Epithelial cell of proximal tubule (primary cell): ENCODE measurements at places on chromosomes 2 and 18. TPM values are rescaled to one million over a fixed set of nuclear protein-coding genes. Genes with fewer than 3 reads are reported as not detected.

DCDC2C gene
- not detected in 2 replicates for total RNA-seq

CRYGD gene
- not detected in 2 replicates for total RNA-seq

GCG gene
- not detected in 2 replicates for total RNA-seq

REG1B gene
- not detected in 2 replicates for total RNA-seq

ARHGAP28 gene
- total RNA-seq: 2.2 and 2.3 TPM in 2 replicates

CYS1 gene
- total RNA-seq: 5.9 and 20.8 TPM in 2 replicates

RBM43 gene
- total RNA-seq: 0.87 and 0.98 TPM in 2 replicates

SH2D6 gene
- total RNA-seq: not detected in 2 replicates

PTPN4 gene
- 6.4 and 9.6 TPM in 2 replicates for total RNA-seq

POLE4 gene
- total RNA-seq: 33.9 and 50.2 TPM in 2 replicates

VIT gene
- total RNA-seq: not detected in 2 replicates

ABCG8 gene
- not detected in 2 replicates for total RNA-seq

ALPP gene
- not detected in 2 replicates for total RNA-seq

CLEC4F gene
- total RNA-seq: not detected in 2 replicates

KATNAL2 gene
- total RNA-seq: 0.06 and 0.22 TPM in 2 replicates

ANKZF1 gene
- 20.3 and 50.3 TPM in 2 replicates for total RNA-seq

GRCh38 chr2:73838889-73839534 is 10.3 kb downstream of the STAMBP start:
- no peak for DNase-seq

GRCh38 chr2:63186331-63186730 is 135.7 kb downstream of the OTX1 start:
- no peak for DNase-seq

- DNase-seq: no peak
These were observed 27.2 kb upstream of the EML4 start for GRCh38 chr2:42141687-42142546.

GRCh38 chr2:42523341-42523740 is 29.6 kb upstream of the KCNG3 start:
- no peak for DNase-seq

- no peak for DNase-seq
These were observed 73.1 kb downstream of the EIF2AK3 start for GRCh38 chr2:88554189-88554588.

GRCh38 chr2:36455788-36456187 is 100.2 kb downstream of the CRIM1 start:
- no peak for DNase-seq

DNA sequence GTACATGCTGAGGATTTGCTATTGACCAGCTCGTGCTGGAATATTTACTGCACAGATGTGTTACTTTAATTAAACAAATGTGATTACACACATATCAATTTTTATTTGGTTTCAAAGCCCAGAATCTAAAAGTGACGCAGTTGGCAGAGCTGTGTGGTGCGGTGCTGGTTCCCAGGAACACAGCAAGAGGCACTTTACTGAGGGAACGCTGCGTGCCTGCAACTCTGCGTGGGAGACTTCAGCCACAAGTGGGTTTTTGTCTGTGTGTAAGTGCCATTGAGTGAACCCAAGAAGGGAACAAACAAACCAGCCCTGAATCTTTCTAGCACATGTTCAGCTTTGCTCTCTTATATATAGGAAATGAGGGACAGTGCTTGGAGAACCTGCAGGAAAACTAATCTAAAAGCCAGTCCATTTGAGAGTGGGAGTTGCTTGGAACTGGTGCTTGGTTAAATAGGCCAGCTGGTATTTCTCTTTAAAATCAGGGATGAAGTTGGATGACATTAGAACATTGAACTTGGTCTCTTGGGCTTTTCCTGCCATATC is 196.6 kb upstream of the CELF4 start:
- no peak for DNase-seq

GRCh38 chr2:230267059-230267458 is 41.5 kb downstream of the SP140 start:
- no peak for DNase-seq

DNA sequence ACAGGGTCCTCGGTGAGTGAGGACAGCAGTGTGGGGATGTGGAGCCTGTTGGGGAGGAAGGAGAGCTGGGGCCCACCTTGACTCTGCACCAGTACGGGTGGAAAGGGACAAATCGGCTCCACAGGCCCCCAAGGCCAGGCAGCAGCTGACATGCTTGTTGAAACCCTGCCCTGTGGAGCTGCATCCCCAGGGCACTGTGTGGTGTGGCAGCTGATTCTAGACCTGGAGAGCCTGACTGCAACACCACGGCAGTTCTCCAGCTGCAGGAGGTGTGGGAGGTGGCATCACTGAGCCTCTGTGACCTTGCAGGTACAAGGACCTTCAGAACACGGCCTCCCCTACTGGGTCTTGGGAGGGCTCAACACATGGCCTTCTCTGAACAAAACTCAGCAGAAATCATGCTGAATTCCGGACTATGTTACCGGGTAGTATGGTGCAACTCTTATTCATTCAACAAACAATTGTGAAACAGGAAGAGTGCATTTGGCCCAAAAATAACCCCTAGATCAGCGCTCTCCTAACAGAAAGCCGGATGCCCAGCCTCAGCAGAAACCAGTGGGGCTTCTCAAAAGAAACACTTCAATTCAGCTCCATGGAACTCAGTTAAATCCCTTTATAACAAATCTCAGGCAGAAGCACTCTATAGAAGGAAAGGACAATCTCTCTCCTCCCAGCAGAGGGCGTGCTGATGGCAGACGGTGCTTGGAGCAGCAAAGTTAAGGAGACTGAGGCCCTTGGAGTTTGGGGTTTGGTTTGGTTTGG is 104.4 kb upstream of the SALL3 start:
- DNase-seq: no peak

DNA sequence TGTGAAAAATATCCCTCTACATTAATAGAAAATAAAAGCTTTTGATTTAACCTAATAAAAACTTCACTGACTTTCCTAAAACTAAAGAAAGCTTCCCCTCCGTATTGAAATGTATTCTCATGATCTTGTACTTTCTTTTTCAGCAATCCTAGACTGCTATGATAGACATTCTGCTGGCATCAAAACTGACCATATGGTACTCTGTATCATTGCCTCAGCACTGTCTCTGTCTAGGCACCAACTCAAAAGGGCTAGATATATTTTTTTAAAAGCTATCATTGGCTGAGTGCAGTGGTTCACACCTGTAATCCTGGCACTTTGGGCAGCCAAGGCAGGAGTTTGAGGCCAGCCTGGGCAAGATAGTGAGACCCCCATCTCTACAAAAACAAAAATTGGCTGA is 32.9 kb downstream of the CDKL4 start:
- no peak for DNase-seq

DNA sequence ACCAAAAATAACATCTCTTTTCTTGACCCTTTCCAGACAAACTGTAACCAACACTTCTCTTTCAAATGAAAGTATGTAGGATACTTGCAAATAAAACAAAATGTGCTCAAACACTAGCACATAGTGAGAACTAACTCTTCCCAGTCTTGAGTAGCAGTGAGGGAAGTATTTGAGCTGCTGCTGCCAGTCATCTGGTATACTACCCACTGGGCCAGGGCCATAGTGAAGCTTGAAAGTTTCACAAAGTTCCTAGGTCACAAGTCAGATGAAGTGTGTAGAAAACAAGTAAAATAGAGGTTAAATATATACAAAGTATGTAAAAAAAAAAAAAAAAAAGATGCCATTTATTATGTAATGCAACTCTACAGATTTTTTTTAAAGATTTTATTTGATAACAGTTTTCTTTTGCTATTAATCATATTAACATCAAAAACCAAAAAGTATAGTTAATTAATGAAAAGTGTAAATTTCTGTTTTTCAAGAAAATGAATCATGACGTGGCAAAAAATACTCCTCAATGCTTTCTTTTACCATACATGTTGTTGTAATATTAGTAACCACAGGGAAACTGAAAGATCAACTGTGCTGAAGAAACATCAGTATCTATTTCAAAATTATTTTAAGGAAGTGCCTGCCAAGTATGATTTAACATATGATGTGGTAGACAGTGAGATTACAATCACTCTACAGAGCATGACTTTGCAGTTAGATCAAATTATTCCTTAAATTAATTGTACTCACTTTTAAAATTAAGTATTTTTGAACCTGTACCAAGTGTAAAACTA is 21.6 kb upstream of the TRIB2 start:
- DNase-seq: no peak

DNA sequence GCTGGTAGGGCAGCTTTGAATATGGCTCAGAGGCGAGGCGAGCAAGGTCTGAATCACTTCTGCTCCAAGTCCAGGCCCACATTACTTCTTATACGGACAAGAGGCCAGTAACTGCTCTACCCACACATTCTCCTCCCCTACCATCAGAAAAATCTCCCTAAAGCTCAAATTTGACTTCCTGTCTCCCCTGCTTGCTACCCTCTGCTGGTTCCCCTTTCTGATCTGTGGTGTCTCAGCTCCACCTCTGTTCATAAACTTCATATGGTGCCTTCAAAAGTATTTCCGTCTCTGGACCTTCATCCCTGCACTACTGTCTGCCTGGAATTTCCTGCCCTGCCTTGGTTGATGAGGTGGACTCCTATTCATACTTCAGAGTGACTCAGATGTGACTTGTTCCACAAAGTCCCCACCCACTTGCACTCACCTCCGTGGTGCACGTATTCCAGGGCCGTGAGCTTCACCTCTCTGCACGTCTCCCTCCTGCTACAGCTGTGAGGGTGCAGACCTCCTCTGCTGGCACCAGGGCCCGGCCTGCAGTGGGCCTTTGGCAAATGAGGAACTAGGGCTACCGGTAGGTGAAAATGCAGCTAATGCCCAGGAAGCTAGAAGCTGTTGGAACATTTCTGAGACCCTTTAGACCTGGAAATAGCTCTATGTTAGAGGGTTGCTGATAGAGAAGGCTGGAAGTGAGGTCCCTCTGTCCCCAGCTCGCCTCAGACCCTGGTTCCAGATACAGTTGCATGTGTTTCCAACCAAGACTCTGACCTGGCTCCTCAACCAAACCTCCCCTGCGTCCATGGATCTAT is 24.6 kb upstream of the KCMF1 start:
- peak; percentile 87 for DNase-seq

GRCh38 chr2:75589391-75590105 is 28.8 kb upstream of the EVA1A start:
- DNase-seq: no peak

- no peak for DNase-seq
These were observed 1.8 kb downstream of the SCN9A start for GRCh38 chr2:166373951-166374350.

DNA sequence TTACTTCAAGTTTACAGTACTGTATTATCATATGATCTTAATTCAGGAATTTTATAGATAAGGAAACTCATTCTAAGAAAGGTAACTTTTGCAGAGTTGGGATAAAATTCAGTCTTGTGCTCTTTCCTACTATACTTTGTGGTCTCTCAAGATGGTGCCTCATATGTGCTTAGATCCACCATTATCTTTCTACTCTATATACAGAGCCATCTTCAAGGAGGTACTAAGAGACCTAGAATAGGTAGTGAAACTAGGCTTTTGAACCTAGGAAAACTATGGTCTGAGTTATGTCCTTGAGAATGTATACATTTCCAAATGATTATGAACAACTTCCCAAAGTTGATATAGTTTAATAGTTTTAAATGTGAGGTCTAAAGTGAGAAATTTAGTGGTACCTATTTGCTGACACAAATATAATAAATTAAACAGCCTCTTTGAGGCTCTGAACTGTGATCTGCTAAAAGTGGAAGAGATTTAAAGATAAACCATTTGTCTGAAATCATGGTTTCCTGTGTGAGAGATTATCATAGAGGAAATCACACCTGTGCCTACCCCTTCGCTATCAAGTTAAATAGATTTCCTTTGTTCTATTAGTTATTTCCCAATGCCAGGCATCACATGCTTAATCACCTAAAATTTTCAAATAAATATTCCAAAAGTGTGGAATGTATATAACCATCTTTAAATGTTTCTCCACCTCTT is 27.2 kb downstream of the ACAA2 start:
- no peak for DNase-seq

GRCh38 chr2:40370007-40370395 is 81.9 kb downstream of the SLC8A1 start:
- no peak for DNase-seq

- DNase-seq: peak; percentile 20
These were observed 234.0 kb downstream of the EPHA4 start for GRCh38 chr2:221337957-221338685.

DNA sequence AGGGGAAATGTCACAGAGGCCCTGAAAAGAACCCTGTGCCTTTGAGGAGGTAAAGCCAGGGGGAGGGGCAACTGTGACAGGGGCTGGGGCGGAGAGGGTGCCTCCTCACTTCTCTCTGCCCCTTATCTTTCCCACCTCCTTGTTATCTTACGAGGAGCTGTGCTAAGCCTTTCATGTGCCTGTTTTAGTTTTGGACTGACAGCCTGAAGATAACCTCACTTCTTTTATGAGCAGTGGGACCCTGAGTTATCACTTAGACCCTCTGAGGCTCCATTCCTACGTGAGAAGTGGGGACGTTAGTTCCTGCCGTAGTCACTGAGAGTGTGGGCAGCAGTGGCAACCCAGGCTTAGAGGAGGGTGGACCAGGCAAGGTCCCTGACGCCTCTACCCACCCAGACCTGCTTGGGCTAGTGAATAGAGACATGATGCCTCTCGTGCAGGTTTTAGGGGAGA is 39.5 kb upstream of the LBH start:
- DNase-seq: no peak

DNA sequence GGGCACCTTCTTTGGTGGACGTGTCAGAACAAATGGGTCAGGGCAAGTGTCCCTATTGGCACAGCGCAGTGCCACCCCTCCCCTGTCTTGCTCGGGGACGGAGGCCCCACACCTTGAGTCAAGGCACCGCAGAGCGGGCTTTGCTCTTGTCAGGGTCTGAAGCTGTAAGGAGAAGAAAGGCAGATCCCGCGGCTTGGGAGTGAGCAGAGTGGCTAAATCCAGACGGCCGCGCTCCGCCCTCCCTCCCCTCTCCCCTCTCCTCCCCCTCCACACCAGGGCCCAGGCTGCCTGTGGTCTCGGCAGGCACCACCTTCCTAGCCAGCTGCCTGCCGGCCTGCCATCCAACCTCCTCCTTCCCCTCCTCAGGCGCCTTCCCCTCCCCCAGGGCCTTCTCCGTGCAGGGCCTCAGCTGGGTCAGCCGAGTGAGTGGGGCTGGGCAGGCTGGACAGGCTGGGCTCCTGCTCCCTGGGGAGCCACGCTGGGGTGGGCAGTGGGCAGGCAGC is 25.8 kb downstream of the SPEG start:
- DNase-seq: no peak

- DNase-seq: no peak
These were observed 122.6 kb upstream of the CTDP1 start for GRCh38 chr18:79556829-79557585.

DNA sequence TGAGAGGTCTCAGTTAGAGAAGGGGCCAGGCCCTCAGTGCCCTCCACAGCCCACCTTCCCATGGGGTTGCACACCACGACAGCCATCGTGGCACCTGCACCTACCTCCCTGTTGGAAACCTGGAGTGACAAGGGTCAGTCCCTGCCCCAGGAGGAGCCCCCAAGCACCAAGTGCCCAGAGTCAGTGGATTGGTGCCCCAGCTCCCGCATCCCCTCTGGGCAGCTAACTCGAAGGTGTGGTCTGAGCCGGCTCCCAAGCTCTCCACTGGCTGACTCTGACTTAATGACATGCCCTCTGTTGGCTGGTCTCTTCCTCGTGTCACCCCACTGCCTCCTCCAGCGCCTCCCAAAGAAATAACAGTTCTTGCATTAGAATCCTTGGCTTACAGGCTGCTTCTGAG is 116.4 kb downstream of the NDUFA10 start:
- no peak for DNase-seq
